ENCODE measurements at places on chromosomes 7 and 10.

- no peak overlapping the region for H3K27ac ChIP-seq
- no peak for DNase-seq
- no peak overlapping the region for H3K4me3 ChIP-seq
- H3K27me3 ChIP-seq = no peaks in the 10 kb centered on the region
- peaks cover 16% of the 10 kb centered on the region for H3K36me3 ChIP-seq
Observed at GRCh38 chr10:271201-271600, 135.9 kb downstream of the ZMYND11 start.

DNA sequence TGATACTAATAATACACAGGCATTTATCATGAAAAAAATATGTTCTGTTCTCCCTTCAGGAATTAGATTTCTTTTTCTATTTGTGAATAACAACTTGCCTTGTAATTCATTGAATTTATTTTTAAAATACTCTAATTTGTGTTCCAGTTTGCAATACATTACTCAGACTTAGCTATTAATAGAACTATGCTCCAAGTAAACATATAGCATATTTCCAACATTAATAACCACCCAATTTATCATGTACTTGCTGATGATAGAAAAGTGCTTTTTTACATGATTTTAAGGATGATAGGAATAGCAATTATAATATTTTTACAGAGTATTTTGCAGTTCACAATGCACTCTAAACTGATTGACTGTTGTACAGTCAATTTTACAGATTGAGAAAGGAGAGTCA is 338.8 kb upstream of the SEMA3D start:
- H3K4me3 ChIP-seq = no peak overlapping the region
- no peaks in the 10 kb centered on the region for H3K4me1 ChIP-seq
- no peaks in the 10 kb centered on the region for H3K36me3 ChIP-seq
- no peak overlapping the region for H3K27ac ChIP-seq
- no peaks in the 10 kb centered on the region for H3K27me3 ChIP-seq

DNA sequence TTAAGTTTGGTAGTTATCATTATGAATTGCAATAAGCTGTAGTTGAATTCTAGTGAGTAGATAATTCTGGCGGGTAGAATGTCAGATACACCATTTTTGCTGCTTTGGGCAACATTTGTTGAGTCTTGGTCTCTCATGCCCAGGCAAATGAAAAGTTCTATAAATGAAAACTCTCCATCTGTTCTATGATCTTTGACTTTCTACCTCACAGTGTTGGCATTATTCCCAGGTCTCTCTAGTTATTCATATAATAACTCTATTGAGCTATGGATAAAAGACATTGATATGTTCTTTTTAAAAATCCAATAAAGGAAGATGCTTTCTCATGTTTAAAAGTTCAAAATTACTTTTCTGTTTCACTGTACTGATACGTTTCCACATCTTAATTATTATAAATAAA is 415.3 kb upstream of the SEMA3D start:
- H3K27ac ChIP-seq = no peak overlapping the region
- H3K4me3 ChIP-seq = no peak overlapping the region
- H3K4me1 ChIP-seq = no peaks in the 10 kb centered on the region
- DNase-seq = no peak
- no peaks in the 10 kb centered on the region for H3K27me3 ChIP-seq

DNA sequence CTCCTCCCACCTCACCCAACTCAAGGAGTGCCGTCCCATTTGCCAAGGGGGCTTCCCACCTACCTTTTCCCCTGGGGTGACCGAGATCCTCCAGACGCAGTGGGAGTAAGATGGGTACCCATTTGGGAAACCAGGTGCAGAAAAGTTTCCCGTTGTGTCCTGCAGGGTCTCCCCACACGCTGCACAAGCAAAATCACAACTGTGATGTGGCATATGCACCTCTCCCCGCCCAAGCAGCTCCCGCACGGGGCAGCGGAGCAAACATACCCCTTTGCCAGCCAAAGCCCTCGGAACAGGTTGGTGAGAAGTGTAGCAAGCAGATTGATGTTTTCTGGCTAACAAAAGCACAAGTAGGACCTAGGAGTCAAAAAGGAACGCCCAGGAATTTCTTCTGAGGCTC is 51.5 kb upstream of the OPALIN start:
- peaks cover 7% of the 10 kb centered on the region for H3K4me1 ChIP-seq
- H3K36me3 ChIP-seq = peaks cover 2% of the 10 kb centered on the region
- H3K4me3 ChIP-seq = no peak overlapping the region
- no peak for DNase-seq
- H3K27ac ChIP-seq = no peak overlapping the region
- H3K27me3 ChIP-seq = peaks cover 3% of the 10 kb centered on the region

DNA sequence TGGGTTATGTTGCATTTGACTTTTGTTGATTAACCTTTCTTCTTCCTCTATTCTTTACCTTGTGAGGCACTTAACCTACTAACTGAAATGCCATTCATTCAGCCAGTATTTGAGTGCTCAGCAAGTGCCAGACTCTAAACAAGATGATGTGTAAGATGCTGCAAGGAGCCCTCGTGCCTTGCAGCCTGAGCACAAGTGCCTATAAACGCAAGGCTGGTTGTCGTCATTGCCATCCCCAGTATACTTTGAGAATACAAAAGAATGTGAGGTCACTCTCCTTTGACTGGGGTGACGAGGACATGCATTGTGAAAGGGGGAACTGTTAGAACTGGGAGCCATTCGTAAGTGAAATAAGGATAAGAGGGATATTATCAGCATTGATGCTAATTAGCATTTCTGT is 103.0 kb downstream of the AUTS2 start:
- no peaks in the 10 kb centered on the region for H3K36me3 ChIP-seq
- H3K4me1 ChIP-seq = no peaks in the 10 kb centered on the region
- DNase-seq = no peak
- no peak overlapping the region for H3K4me3 ChIP-seq
- no peaks in the 10 kb centered on the region for H3K27me3 ChIP-seq
- no peak overlapping the region for H3K27ac ChIP-seq

DNA sequence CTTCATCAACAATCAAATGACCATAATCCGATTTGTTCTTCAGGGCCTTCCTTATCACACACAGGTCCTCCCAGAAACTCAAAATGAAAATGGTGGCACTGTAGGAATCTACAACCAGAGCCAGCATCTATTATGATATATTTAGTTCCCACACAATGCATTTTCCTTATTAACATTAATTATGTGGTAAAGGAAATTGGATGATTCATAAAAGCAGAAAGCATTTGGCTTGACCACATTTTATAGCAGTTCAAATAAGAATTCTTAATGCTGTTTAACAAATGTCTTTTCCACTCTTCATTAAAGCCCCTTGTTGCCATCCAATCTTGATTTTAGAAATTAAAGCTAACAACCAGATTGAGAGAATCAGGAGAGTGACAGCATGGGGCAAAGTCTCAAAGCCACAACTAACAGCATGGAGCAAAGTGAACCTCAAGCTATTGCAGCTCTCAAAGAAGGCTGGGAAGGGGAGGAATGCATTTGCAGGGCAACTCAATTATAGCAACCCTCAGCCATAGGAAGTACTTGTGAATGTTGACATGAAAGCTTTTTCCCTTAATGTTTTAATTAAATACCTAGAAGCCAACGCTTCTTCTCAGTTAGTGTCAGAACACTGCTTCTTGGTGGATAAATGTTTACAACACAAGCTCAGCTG is 549.1 kb downstream of the NXPH1 start:
- no peak for DNase-seq
- no peak overlapping the region for H3K27ac ChIP-seq
- H3K36me3 ChIP-seq = no peaks in the 10 kb centered on the region
- no peaks in the 10 kb centered on the region for H3K27me3 ChIP-seq
- H3K4me3 ChIP-seq = no peak overlapping the region

DNA sequence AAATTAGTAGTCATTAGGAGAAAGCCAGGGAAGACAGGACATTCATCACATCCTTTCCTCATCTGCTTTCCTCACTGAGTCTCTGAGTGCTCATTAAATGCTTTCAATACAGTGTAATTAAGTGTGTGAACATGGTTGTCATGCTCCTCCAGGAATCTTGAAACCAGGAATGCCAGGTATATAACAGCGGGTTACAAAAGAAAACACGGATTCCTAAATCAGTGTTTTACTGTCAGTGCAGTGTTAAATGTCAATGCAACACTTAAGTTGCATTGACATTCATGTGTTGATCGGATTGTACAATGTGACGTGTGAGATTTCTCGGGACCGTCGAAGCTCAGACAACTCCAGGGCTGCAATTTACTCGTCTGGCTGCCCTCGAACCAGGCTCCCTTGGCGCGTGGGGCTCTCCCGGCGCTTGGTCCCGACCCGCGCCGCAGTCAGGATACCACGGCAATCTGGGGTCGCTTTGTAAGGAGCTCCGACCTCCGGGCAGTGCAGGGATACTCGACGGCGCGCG is 455 bp upstream of the SPAG6 start:
- no peak overlapping the region for H3K4me3 ChIP-seq
- peaks cover 19% of the 10 kb centered on the region for H3K4me1 ChIP-seq
- no peak overlapping the region for H3K27ac ChIP-seq
- H3K27me3 ChIP-seq = peaks cover 73% of the 10 kb centered on the region

DNA sequence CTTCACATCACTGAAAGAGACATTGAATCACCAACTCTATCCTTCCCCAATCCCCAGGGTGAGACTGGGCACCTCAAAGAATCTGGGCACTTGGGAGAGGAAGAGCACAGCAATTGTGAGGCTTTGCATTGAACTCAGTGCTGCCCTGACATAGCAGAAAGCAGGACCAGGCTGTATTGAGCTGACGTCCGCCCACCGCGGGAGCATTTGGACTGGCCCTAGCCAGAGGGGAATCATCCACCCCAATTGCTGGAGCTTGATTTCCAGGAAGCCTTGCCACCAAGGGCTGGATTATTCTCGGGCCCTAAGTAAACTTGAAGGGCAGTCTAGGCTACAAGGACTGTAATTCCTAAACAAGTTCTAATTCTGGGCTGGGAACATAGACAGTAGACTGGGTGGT is 416.3 kb upstream of the PHF14 start:
- no peaks in the 10 kb centered on the region for H3K4me1 ChIP-seq
- DNase-seq = no peak
- H3K36me3 ChIP-seq = no peaks in the 10 kb centered on the region
- no peaks in the 10 kb centered on the region for H3K27me3 ChIP-seq
- no peak overlapping the region for H3K27ac ChIP-seq

GRCh38 chr7:42085531-42085930 is 151.5 kb downstream of the GLI3 start:
- H3K27me3 ChIP-seq = no peaks in the 10 kb centered on the region
- DNase-seq = no peak
- H3K27ac ChIP-seq = no peak overlapping the region
- no peak overlapping the region for H3K4me3 ChIP-seq
- no peaks in the 10 kb centered on the region for H3K36me3 ChIP-seq

DNA sequence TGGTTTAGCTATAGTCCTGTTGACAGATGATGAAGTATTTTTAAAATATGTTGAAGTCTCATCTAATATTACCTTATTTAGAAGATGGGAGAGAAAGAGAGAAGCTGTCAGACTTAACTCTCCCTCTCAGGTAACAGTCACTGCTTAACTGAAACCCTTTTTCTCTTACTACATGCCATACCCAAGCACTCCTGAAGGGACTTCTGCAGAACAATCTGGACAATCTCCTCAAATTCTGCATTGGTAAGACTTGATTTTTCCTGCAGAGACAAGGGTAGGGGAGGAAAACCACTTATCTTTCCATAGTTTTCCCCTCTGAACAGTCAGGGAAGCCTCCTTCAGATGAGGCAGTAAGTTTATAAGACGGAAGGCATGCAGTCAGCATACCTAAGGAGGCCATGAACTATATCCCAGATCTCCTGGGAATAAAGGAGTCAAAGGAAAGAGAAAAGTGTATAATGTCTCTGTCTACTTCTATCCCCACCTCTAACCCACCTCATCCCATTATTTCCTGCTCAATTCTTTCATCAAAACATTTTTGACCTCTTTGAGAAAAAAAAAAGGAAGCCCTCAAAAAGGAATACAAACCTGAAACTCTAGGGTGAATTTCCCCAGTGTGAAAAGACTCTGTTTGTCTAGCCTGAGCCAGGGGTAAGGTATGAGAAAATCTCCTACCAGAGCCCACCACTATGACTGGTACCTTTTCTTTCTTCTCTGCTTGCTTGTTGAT is 9.4 kb downstream of the ZCWPW1 start:
- no peak for DNase-seq
- H3K36me3 ChIP-seq = no peaks in the 10 kb centered on the region
- H3K27me3 ChIP-seq = no peaks in the 10 kb centered on the region

DNA sequence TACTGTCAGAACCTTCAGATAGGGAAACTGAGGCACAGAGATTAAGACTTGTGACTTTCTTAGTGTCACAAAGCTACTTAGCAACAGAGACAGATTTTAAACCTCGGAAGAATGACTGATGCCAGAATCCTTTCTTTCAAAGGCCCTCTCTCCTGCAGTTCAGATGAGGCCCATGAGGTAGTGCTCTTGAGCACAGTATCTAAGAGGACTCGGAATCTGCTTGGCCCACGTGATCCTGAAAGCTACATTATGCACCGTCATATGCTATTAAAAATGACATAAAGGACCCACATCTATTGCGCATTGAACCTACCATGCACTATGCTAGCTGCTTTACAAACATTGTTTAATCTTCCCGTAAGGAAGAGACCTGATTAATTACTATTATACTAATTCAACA is 355.9 kb downstream of the SFMBT2 start:
- no peaks in the 10 kb centered on the region for H3K36me3 ChIP-seq
- H3K4me3 ChIP-seq = no peak overlapping the region
- DNase-seq = peak; percentile 11
- H3K4me1 ChIP-seq = no peaks in the 10 kb centered on the region
- H3K27me3 ChIP-seq = no peaks in the 10 kb centered on the region

GRCh38 chr7:12281038-12281437 is 69.9 kb downstream of the TMEM106B start:
- H3K27ac ChIP-seq = no peak overlapping the region
- no peaks in the 10 kb centered on the region for H3K36me3 ChIP-seq
- DNase-seq = no peak
- H3K4me1 ChIP-seq = no peaks in the 10 kb centered on the region

DNA sequence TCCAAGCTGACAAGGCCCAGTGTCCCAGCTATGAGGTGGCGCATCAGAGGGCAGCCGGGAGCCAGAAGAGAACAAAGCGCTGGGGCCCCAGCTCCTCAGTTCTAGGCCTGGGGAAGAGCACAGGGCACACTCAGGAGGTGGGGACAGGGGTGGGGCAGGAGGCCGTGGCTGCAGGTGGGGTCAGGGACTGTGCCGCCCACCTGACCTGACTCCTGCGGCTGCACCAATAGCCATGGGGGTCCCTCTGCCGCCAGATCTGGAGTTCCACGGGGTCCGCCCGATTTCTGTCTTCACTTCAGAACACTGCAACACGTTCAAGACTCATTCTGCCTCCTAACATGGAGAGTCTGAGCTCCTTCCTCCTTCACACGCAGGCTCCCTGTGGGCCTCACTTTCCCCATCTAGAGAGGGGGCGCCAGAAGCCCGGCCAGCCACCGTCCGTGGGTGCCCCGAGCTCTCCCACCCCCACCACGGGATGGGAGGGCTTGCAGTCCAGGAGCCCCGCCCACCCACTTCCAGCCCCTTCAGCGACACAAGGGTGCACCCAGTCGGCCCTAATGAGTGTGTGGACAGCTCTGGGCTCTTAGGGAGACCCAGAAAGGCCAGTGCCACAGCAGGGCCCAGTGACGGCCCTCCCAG is 278.3 kb downstream of the MAD1L1 start:
- no peak overlapping the region for H3K4me3 ChIP-seq
- H3K4me1 ChIP-seq = peaks cover 16% of the 10 kb centered on the region
- peaks cover 74% of the 10 kb centered on the region for H3K36me3 ChIP-seq

Data from spinal cord (tissue), 10 donors.